ENCODE measurements at places on chromosomes 2 and 18. TPM values are rescaled to one million over a fixed set of nuclear protein-coding genes. Genes with fewer than 3 reads are reported as not detected.

The POTEC gene
- total RNA-seq: under 0.01 TPM

The POLR1A gene
- 9.5 TPM for total RNA-seq

The TXNDC2 gene
- total RNA-seq: under 0.01 TPM

The PLCD4 gene
- 1.8 TPM for total RNA-seq

The UNC50 gene
- 50.8 TPM for total RNA-seq

The CACNB4 gene
- total RNA-seq: 1.1 TPM

The CHPF gene
- 134 TPM for total RNA-seq

The GBX2 gene
- total RNA-seq: not detected

The IL36RN gene
- 0.09 TPM for total RNA-seq

The RAB27B gene
- total RNA-seq: 30.2 TPM
